Karpas-422 (cell line): ENCODE measurements at places on chromosomes 2 and 18. TPM values are rescaled to one million over a fixed set of nuclear protein-coding genes. Genes with fewer than 3 reads are reported as not detected.

The PIEZO2 gene
- not detected in 2 replicates for total RNA-seq

The GALR1 gene
- not detected in 2 replicates for total RNA-seq

The ZAP70 gene
- not detected in 2 replicates for total RNA-seq

The RSAD2 gene
- total RNA-seq, result 2.7 and 12.4 TPM in 2 replicates

The FABP1 gene
- total RNA-seq, result not detected in 2 replicates

The SAG gene
- not detected in 2 replicates for total RNA-seq

The IL1B gene
- total RNA-seq, result not detected in 2 replicates

The LYG2 gene
- not detected in 2 replicates for total RNA-seq

- no peak overlapping the region for H3K4me3 ChIP-seq
- no peaks in the 10 kb centered on the region for H3K4me1 ChIP-seq
- no peak overlapping the region for H3K27ac ChIP-seq
- H3K27me3 ChIP-seq, result no peaks in the 10 kb centered on the region
- no peaks in the 10 kb centered on the region for H3K36me3 ChIP-seq
- DNase-seq, result no peak
These were observed 53.5 kb upstream of the RMDN2 start for GRCh38 chr2:37871456-37872191.

DNA sequence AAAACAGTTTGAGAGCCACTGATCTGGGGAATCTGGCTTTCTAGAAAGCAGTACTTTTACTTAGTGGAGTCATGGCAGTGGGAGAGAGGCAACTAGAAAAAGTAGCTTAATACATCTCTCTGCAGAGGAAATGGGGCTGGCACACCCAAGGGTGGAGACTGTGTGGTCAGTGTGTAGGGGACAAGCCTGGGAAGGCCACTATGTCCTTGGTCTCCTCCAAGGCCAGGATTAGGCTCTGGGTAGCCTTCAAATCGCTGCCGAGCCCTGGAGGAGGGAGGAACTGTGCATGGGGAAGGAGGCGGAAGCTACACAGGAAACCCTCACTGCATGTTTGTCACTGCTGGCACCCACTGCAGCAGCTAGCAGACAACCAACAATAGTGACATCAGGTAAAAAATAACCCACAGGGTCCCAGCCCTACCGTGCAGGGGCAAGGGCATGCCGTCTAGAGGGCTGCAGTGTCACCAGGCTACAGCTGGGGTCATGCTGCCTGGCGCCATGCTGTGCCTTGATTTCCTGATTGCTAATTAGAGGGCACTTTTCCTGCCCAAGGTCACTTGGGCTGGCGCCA, 34.8 kb downstream of the LBH start:
- no peaks in the 10 kb centered on the region for H3K36me3 ChIP-seq
- DNase-seq, result no peak
- H3K27me3 ChIP-seq, result no peaks in the 10 kb centered on the region
- H3K4me1 ChIP-seq, result no peaks in the 10 kb centered on the region

GRCh38 chr2:189641590-189641989, 19.7 kb upstream of the ASNSD1 start:
- DNase-seq, result no peak
- H3K27me3 ChIP-seq, result no peaks in the 10 kb centered on the region
- no peak overlapping the region for H3K27ac ChIP-seq
- H3K4me3 ChIP-seq, result no peak overlapping the region
- no peaks in the 10 kb centered on the region for H3K36me3 ChIP-seq

- DNase-seq, result no peak
- no peak overlapping the region for H3K27ac ChIP-seq
- no peak overlapping the region for H3K4me3 ChIP-seq
- H3K36me3 ChIP-seq, result no peaks in the 10 kb centered on the region
- H3K4me1 ChIP-seq, result no peaks in the 10 kb centered on the region
- H3K27me3 ChIP-seq, result no peaks in the 10 kb centered on the region
These were observed 34.4 kb downstream of the PCARE start for GRCh38 chr2:29039718-29040480.

DNA sequence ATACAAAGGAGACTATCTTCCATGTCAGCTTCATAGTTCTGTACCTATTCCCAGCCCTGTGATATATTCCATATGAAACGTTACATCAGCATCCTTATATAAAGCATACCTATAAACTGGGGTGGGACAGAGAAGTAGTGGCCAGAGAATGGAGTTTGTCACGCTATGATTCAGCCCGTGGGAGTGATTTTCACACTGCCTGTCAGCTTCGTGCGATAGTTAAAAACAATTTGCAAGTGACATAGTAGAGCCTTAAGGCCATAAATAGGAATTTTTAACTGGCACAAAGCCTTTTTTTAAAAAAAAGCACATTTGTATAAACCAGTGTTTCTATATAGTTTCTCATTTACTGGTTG, 30.2 kb downstream of the PKP4 start:
- H3K4me3 ChIP-seq, result no peak overlapping the region
- H3K4me1 ChIP-seq, result no peaks in the 10 kb centered on the region
- no peak for DNase-seq
- H3K36me3 ChIP-seq, result no peaks in the 10 kb centered on the region

DNA sequence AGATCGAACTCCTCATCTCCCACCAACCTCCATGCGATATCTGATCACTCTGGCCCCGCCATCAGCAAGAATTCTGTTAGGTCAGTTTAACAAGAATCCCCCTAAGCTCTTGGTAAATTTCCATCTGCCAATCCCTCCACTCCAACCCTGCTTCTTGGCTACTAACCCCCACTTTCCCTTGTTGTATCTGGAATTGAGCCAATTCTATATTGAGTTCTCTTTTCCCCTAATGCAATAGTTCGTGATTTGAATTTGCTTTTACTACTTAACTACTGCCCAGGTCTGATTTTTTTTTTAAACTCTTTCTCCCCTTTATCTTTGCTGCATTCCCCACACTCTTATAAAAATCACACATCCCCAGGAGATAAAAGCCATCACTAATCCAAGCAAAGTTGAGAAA, 159.3 kb upstream of the STK17B start:
- DNase-seq, result no peak
- no peak overlapping the region for H3K27ac ChIP-seq
- H3K36me3 ChIP-seq, result no peaks in the 10 kb centered on the region
- H3K27me3 ChIP-seq, result no peaks in the 10 kb centered on the region
- H3K4me3 ChIP-seq, result no peak overlapping the region

DNA sequence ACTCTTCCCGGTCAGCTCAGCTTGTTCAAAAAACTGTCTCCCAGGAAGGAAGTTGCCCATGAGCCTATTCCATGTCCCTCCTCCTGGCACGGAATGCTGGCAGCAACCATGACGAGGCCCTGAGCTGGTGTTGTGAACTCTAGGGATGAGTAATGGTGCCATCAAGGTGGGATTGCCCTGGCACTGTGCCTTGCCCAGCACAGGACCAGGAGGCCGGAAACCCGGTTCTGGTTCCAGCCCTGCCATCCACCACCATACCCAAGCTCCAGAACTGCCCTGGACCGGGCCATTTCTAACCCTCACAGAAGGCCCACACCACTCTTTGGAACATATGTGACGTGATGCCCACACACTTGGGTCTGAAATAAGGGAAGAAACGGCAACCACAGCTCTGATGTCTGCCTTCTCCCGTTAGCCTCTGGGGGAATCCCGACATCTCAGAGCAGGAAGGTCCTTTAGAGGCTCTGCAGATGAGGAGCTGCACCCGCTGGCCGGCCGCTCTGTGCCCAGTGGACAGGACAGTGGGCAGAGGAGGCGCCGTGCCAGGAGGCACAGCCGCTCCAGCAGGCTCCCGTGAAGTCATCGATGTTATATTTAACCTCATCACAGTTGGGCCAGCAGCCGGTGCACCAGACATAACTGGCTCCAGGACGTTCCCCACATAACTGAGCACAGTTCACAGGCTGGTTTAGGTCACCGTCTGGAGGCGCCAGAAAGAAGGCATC, 462.1 kb upstream of the ID2 start:
- H3K27ac ChIP-seq, result no peak overlapping the region
- no peak for DNase-seq
- no peaks in the 10 kb centered on the region for H3K36me3 ChIP-seq
- H3K4me3 ChIP-seq, result no peak overlapping the region

- no peak for DNase-seq
- H3K27ac ChIP-seq, result no peak overlapping the region
- no peak overlapping the region for H3K4me3 ChIP-seq
These were observed 487.8 kb downstream of the GALR1 start for GRCh38 chr18:77737405-77737804.
